Stimulated activated CD8-positive, alpha-beta memory T cell treated with anti-CD3 and anti-CD28 coated beads, Interleukin-15, amount 100 ng/mL, for 4 hours (primary cell): ENCODE measurements at places on chromosomes 5 and 9.

GRCh38 chr5:142055301-142055700 lies 42.5 kb upstream of the GNPDA1 start:
- no peak for DNase-seq

- DNase-seq: no peak
Measured at GRCh38 chr5:105836268-105836667, 1834.5 kb downstream of the EFNA5 start.

GRCh38 chr5:168528521-168529373 lies at the start of gene FBLL1:
Gene FBLL1 (plus strand): TSS chr5:168529305. CDS start chr5:168529505, 200 bp downstream.
- DNase-seq: no peak

GRCh38 chr9:35569206-35569605 lies 35.9 kb upstream of the TESK1 start:
- no peak for DNase-seq

GRCh38 chr5:153818626-153819025 lies 220.1 kb downstream of the FAM114A2 start:
- DNase-seq: no peak

- no peak for DNase-seq
Measured at GRCh38 chr9:104819033-104819432, 55.1 kb downstream of the NIPSNAP3B start.

DNA sequence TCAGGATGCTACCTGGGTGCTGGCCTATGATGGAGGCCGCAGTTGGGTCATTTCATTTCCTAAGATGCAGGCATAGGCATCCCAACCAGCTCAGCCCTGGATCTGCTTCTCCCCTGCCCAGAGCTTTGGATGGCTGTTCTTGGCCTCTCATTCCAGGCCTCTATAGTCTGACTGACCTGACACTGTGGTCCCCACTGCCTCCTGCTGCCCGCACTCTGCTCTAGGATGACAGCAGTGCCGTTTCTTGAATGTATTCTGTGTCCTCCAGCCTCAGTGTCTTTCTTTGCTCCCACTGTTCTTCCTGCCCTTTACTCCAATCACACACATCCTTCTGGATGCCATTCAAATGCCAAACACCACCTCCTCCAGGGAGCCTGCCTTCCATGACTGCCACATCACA lies 235.7 kb downstream of the HSPA4 start:
- no peak for DNase-seq

GRCh38 chr9:120927269-120928014 lies 846 bp upstream of the TRAF1 start:
- no peak for DNase-seq

DNA sequence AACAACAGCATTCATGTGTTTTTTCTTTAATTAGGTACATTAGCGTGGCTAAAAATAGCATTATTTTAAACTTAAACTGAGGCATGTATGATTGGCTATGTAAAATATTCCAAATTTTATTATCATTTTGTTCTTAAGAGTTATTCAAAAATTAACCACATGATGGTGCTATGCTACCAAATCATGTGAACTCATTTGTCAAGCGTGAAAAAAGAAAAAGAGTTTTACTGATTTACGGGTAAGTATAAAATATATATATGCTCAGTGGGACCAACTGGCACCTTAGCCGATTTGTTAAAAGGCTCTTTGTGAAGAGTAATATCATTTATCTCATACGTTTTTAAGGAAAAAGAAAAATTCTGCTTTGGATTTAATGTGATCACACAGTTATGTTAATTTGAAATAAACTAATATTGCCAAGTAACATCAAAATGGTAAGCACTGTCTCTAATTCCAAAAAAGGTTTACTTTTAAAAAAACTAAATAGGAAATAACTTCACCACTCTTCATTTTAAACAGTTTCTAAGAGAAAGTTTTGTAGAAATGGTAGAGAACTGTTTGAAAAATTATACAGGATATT lies 1042.3 kb downstream of the CDH12 start:
- no peak for DNase-seq

GRCh38 chr5:170270293-170271069 lies 27.1 kb downstream of the LCP2 start:
- no peak for DNase-seq

- no peak for DNase-seq
Measured at GRCh38 chr5:33657804-33658440, 217.2 kb downstream of the TARS1 start.

GRCh38 chr5:112533362-112533761 lies 114.3 kb upstream of the EPB41L4A start:
- no peak for DNase-seq

- DNase-seq: no peak
Measured at GRCh38 chr9:90814355-90814754, 12.7 kb downstream of the SYK start.

- DNase-seq: no peak
Measured at GRCh38 chr5:28408186-28408585, 1369.8 kb upstream of the CDH9 start.

- no peak for DNase-seq
Measured at GRCh38 chr5:14219800-14220512, 76.8 kb downstream of the TRIO start.

- no peak for DNase-seq
Measured at GRCh38 chr5:117888688-117889087, 1099.7 kb downstream of the DTWD2 start.

GRCh38 chr5:142375944-142376411 lies 51.2 kb upstream of the SPRY4 start:
- DNase-seq: no peak

GRCh38 chr5:133470841-133471240 lies 141.5 kb downstream of the FSTL4 start:
- DNase-seq: no peak

DNA sequence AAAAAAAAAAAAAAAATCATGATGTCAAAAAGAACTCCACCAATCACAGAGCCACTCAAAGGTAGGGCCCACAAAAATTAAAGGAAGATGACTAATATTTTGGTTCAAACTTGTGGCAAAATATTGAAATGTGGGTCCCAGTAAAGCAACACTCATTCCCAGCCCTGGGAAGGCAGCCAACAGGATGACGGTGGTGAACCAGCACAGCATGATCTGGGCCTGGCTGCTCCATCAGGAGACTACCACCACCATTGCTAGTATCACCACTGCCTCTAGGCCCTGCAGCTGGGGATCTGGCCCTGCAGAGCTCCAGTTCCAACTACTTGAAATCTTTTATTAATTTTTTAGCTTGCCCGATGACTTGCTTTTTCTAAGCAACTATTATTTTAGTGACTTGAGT lies 206.8 kb upstream of the ITGA1 start:
- no peak for DNase-seq

DNA sequence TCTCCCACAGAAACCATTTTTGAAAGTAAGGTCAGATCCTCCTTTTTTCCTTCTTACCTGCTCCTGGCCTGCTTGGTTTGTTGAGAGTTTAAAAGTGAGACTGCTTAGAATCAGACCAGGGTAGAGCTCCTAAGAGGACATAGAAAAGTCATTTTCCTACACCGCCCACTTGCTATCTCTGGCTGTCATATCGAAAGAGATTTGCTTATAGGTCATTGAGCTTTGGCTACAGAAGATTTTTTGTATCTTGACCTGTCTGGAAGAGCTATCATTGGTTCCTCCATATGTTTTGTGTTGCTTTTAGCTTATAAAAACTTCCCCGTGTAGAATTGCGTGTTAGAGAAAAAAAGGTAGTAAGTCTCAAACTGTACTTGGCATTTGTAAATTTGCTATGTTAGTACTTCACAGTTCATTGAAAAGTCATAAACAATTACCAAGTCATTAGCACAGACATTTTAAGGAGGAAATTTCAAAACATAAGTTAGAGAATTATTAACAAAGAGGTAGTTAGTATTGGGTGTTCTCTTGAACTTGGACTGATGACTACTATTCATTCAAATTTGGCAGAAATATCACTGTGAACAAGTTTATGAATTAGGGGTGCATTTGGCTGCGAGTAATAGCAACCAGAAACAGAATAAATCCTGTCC lies 96.6 kb downstream of the MAN2A1 start:
- no peak for DNase-seq

- no peak for DNase-seq
Measured at GRCh38 chr9:96023486-96023885, 148.0 kb downstream of the ERCC6L2 start.

DNA sequence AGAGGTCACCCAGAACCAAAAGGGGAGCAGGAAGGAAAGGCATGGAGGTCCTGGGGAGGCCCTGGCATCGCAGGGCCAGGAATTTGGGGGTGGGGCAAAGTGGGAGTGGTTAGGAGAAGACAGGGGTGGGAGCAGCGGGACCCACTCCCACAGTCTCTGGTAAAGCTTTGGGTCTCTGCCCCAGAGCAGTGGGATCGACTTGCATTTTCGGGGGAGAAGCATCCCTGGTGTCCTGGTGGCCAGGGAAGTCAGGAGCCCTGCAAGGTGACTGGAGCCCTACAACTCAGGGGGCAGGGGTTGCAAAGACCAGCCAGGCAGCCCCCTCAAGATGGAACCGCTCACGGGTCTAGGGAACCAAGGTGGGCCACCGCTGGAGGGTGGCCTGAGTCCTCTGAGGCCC lies 22.4 kb upstream of the GTF3C5 start:
- no peak for DNase-seq

DNA sequence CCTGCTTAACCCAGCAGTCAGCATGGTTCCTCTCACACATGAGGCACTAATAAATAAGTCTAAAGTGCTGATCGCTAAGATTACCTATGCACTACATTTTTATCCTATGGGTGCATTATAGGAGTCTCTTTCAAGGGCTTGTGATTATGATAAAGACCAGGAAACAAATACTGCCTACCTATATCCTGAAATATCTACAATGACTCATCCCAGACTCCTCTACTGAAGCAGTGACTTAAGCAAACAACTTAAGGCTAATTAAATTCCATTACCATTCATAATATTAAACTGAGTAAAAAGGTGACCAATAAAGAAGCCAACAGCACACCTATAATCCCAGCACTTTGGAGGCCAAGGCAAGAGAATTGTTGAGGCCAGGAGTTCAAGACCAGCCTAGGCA lies 338.4 kb downstream of the DNAH5 start:
- no peak for DNase-seq

- no peak for DNase-seq
Measured at GRCh38 chr5:142621227-142621626, 64.7 kb downstream of the FGF1 start.

DNA sequence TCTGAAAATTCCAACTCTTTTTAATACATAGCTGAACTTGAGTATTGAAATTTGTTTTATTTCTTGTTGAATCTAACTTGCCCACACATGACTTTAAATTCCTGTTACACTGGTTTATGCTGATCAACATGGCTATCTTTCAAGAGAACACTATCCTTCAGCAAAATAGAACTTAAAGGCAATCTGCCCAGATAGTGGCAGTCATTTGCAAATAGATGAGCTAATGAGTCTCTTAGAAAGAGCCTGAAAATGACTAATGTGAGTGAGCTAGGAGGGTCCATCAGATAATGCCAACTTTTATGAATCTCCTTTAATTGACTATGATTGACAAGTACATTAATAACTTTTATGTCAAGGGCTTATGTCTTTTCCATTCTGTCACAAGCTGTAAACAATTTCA lies 1360.8 kb upstream of the C9orf72 start:
- no peak for DNase-seq

GRCh38 chr9:133191989-133192388 lies 17.1 kb downstream of the OBP2B start:
- DNase-seq: no peak

DNA sequence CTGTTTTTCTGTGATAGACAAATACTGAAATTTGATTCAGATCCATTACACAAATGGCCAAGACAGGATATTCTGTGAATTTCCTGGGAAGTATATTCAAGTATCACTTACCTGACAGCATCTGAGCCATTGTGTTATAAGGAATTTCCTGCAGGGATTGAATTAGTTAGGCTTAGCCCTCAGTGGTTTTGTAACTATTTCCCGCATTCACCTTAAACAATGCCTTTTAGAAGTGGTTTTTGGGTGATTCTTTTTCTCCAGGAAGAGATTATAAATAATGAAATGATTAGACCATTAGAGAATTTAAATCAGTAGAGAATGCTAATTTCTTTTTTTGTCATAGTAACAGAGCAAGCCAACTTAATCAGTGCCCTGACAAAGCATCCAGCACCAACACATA lies 30.6 kb downstream of the ITGA1 start:
- DNase-seq: no peak

DNA sequence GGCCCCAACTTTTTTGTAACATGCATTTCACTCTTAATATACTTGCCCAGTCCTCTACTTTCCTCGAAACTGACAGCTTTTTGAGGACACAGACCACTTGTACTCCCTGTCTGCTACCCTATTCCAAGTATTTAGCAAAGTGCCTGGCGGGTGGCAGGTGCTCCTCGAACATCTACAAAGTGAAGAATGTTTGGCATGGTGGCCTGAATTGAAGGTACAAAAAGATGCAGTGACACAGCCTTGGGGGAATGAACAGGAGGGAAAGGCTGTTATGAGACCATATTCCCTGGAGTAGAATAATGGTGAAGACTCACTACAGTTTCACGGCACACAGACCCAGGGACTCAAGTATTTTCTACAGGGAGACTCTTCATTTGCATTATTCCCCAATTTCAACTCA lies 590.9 kb downstream of the PRELID2 start:
- DNase-seq: no peak

DNA sequence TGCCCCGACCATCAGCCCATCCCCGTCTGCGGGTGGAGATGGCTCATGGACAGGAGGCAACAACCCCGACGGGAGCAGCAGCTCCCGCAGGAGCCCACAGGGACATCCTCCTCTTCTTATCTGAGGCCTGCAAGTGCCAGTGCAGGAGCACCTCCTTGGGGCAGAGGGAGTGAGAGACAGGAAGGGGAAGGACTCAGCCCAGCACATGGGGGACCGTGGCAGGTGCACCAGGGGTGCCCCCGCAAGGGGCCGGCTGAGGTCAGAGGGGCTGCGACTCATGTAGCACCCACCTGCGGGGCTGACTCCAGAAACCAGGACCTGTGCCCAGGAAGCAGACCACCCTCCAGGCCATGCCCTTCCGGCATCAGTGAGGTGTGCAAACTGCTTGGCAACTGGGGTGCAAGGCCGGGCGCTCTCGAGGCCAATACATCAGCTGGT lies 259.8 kb upstream of the ADAMTS16 start:
- DNase-seq: no peak

DNA sequence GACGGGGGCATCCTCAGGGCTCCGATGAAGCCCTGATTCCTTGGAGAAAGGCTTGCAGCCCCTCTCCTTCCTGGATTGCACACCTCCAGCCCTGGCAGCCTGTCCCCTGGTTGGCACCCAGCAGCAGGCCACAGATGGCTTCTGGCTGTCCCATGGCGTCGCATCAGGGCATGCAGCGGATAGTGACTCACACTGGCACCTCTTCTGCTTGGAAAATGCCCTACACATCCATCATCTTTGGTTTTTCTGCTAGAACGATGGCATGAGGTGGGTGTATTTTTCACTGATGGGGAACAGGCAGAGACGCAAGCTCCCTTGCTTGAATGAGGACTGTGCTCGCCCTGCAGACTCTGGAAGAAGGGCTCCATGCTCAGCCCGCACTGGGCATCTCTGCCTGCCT lies 23.2 kb upstream of the IER5L start:
- DNase-seq: no peak

GRCh38 chr5:76861612-76862011 lies 11.8 kb downstream of the S100Z start:
- no peak for DNase-seq

- DNase-seq: no peak
Measured at GRCh38 chr5:173625673-173626504, 9.4 kb upstream of the BOD1 start.
